ENCODE measurements at places on chromosomes 16 and 17.

DNA sequence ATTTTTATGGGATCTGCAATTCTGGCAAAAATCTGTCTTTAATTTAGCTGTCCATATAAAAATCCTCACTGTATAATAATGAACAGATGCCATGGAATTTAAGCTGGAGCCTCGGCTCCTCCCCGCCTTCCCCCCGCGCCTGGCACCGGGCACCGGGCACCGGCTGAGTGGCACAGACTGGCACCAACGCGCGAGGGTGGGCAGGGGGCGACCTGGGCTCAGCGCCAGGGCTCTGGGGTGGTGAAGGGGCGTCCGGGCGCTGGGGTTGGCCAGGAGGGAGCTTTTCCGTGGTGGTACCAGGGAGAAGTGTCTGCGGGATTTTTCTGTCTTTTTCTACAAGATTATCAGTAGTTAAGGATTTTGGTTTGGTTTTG, 9.1 kb downstream of the NEUROD2 start:
- DNase-seq, result no peak

GRCh38 chr17:39676198-39676819, 8.1 kb downstream of the PNMT start:
- no peak for DNase-seq

GRCh38 chr16:83942815-83943515, 10.1 kb upstream of the OSGIN1 start:
- no peak for DNase-seq

DNA sequence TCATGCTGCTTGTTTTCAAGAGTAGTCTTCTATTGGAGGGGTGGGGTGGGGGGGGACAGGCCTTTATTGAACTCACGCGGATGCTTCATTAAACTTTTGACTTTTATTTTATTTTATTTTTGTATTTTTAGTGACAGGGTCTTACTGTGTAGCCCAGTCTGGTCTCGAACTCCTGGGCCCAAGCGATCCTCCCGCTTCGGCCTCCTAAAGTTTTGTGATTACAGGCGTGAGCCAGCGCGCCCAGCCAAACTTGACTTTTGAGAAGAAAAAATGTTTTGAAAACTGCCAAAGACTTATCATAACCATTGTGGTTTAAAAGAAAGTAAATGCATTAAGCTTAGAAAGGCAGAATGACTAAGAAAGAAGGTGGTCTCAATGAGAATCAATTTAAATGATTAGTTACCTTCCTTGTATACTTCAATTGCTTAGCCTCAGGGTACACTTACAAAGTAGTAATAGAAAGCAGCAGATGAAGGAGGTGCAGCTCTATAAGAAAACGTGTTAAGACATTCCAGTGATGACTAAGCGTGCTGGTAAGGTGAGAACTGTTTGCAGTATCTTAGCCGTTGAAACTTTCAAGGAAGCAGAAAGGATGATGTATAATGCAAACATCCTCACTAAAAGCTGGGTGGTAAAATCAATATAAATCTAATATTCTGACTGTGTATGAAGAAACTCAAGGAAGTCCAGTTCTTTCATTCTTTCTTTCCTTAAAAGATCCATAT, 1.2 kb downstream of the AP2B1 start:
- DNase-seq, result peak; percentile 65

- DNase-seq, result no peak
Observed at GRCh38 chr16:30605158-30605557, 5.0 kb downstream of the ZNF689 start.

GRCh38 chr16:58537124-58537906, 22.0 kb downstream of the SETD6 start:
- no peak for DNase-seq

DNA sequence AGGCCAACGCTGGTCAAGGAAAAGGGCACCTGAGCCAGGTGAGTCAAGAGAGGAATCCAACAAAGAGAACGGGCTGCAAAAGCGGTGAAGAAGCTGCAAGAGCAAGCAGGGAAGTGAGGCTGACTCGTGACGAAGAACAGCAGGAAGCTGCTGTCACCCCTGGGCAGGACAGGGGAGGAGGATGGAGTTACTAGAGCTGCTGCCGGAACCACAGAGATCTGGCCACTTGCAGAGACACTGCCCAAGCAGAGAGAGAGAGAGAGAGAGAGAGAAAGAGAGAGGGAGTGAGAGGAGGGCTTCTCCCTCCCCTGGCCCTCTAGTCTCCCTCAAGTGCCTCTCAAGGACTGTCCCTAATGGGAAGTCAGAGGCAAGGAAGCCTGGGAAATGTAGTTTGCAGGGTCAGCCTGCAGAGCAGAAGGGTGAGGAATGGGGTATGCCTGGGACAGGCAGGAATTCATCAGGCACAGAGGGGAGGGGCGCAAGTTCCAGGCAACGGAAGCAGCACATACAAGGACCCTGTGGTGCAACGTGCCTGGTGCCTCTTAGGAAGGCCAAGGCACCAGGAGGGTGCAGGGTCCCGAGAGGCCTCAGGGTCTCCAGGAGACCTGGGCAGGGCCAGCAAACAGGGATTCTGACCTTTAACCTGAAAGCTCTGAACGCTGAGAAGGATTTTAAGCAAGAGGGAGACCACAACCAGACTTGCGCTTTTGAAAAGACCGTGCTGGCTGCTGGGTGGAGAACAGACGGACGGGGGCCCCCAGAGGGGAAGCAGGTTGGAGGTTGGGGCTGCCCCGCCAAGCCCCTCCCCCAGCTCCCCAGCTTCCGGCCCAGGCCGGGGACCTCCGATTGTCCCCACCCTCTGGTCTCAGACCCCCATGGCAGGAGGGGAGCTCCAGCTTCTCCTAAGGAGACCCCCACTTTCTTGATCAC, 45.8 kb upstream of the CIBAR2 start:
- DNase-seq, result no peak

- DNase-seq, result no peak
Observed at GRCh38 chr17:81314398-81315081, 19.4 kb upstream of the SLC38A10 start.

All from HFFc6 (cell line).